ENCODE measurements at places on chromosomes 1 and 21.

DNA sequence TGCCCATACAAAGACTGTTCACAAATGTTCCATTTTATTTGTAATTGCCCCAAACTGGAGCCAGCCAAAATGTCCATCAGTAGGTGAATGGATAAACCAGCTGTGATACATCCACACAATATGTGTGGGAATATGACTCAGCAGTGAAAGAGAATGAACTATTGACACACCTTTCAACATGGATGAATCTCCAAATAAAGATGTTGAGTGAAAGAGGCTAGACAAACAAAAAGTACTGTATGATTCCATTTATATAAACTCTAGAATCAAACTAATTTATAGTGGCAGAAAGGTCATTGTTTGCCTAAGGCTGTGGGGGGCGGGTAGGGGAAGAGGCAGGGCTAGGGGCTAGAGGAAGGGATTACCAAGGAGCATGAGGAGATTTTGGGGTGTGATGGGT is 4.5 kb downstream of the DHCR24 start:
- no peak for DNase-seq

GRCh38 chr1:192580351-192580962 is 4.9 kb downstream of the RGS1 start:
- DNase-seq, result no peak

GRCh38 chr1:205792481-205792881 is 17.2 kb upstream of the RAB29 start:
- no peak for DNase-seq

GRCh38 chr1:51990478-51990965 is at the start of gene RAB3B:
TSS of gene RAB3B (minus strand) at chr1:51990700. CDS start at chr1:51977117, 13,583 bp downstream.
- peak; percentile 75 for DNase-seq

- no peak for DNase-seq
Measured at GRCh38 chr1:192005976-192006375, 152.3 kb upstream of the RGS18 start.

DNA sequence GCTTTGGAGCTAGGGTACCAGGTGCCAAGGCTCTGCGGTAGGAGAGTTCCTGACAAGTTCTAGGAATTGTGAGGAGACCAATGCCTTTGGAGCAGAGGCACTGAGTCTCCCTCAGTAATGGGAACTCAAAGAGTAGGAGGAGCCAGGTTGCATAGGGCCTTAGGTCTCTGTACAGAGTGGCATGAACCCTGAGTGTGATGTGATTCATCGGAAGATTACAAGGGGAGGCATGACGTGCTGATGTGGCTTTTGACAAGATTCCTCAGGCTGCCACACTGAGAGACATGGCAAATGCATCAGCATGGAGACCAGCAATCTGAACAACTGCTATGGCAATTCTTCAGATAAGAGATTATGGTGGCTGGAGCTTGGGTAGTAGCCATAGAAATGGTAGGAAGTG is 94.6 kb upstream of the SLC44A3 start:
- DNase-seq, result no peak

DNA sequence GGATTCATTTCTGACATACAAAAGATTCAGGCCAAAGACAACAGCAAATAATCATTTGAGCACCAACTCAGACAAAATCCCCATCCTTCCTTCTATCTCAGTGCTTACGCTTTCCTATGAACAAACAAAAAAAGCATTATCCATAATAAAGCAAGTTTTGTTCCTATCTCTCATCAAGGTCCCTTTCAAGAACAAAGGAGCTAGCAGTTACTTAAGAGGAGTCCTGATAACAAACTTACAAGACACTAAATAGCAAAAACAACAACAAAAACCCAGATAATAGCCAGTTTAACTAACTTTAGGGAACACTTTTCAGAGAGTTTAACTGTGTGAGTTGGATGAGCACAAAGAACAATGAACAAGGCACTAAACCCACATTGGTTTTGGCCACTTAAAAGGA is 10.5 kb downstream of the EVI5 start:
- DNase-seq, result no peak

DNA sequence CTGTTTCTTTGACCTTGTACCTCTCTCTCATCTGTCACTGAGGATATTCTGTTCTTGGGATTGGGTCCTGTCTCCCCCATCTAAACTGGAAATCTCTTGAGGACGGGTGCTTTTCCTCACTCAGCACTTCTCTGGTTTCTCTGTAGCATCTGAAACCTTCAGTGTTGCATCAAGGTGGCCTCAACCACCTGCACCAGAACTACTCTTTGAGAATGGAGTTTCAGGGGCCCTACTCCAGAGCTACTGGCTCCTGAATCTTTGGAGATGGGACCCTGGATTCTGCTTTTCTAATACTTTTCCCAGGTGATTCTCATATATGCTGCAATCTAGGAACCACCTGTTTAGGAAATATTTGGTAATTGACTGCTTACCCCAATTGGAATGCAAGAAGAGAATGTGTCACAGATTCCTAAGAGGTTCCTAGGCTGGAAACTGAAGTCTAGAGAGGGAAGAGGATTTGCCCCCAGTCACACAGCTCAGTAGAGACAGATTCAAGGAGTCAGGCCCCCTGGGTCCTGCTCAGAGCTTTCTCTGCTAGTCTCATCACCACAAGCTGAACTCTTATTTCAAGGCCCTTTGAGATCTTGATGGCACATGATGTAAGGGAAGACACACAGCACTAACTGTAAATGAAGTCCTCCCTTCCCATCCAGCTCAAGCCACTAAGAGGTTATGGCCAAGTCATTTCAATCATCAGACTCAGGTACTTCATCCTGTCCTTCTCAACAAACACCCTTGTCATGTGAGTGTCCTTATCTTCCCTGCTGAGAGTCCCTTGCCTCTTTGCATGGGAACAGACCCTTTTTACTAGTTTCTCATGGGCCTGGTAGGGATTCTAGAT is 48.7 kb downstream of the EIF2D start:
- DNase-seq, result no peak

- DNase-seq, result no peak
Measured at GRCh38 chr1:23473037-23473800, 10.8 kb downstream of the ASAP3 start.

DNA sequence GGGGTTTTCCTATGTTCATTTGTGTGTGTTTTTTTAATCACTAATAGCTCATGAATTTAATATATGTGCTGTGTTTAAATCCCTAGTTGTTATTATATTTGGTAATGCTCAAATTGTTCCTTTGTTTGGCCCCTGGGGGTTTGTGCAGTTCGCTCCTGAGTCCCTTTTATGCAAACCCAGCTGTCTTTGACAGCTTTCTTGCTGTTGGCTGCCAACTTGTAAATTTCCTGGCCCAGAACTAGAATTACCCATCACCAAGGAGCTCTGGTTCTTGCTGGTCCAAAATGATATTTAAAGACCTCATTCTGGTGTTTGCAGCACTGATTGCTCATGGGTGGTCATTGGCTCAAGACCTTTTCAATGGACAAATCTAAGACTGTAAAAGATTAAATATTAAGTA is 39.6 kb upstream of the PGBD5 start:
- no peak for DNase-seq

- peak; percentile 86 for DNase-seq
Measured at GRCh38 chr1:1157426-1157913, 16.2 kb upstream of the TTLL10 start.

GRCh38 chr21:28207436-28208173 is 785.1 kb downstream of the LTN1 start:
- DNase-seq, result no peak

GRCh38 chr1:30599721-30600120 is 123.7 kb downstream of the MATN1 start:
- DNase-seq, result no peak

- no peak for DNase-seq
Measured at GRCh38 chr1:230186874-230187273, 119.8 kb downstream of the GALNT2 start.

DNA sequence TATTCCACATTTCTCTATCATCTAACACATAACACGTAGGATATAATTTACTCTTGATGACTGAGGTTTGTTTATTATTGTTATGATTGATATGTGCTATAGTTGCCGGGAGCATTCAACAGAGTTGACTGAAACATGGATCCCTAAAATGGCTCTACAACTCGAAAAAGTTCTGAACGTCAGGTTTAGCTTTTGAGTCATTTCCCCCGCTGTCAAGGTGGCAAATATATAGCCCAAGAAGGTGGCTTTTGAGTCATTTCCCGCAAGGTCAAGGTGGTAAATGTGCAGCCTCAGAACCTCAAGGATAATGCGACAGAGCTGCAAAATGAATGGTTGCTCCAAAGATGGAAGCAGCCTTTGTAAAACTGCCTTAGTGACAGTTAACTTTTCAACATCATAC is 104.0 kb downstream of the NIBAN1 start:
- DNase-seq, result no peak

DNA sequence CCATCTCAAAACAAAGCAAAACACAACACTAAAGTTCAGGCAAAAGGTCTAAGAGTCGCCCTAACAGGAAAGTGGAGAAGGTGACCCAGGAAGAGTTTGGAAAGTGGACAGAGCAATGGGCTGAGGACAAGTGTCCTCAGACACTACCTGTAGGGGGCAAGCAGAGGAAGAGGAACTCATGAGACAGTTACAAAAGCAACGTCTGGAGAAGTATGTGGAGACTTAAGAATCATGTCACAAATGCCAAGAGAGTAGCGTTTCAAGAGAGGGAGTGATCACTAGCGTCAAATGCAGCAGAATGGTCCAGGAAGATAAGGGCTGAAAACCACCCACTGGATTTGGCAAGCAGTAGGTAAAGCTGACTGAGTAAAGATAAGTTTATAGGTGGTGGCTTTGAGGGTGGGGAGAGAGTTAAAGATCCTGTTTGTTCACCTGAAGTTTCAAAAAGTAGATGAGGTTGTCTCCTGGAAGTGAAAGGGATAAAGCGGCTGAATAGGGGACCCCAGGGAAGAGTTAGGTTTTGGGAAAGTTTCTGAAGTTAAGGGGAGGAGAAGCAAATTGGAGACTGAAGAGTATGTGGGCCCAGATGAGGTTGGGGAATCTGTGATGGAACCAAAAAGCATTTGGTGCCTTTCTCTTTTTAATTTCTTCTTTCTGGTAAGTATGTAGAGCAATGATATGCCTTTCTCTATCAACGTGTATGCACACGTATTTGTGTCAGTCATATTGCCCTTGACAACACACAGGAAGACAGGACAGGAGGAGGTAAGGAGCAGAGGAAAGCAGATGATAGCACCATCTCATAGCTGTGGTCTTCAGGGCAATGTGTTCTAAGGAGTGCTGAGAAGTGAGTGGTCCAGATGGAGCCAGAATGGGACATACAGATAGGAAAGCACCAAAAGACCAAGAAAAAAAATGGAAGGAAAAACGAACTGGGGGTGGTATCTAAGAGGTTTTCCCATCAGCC is 3.1 kb downstream of the BSDC1 start:
- DNase-seq, result no peak

DNA sequence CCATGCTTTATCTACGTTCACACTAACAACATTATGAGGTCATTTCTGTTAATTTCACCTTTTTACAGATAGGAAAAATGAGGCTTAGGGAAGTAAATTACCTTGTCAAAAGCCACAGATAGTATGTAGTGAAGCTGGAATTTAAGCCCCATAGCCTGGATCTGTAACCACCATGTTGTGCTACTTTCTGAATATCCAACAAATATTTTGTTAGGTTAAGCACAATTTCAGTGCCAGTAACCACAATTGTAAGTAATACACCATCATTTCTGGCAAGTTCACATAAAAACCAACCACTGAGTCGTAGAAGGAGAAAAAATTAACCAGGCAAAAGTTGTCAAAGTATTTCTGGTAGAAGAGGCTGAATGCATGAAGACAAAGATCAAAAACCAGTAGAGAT is 593.1 kb upstream of the CAMK1G start:
- DNase-seq, result no peak

DNA sequence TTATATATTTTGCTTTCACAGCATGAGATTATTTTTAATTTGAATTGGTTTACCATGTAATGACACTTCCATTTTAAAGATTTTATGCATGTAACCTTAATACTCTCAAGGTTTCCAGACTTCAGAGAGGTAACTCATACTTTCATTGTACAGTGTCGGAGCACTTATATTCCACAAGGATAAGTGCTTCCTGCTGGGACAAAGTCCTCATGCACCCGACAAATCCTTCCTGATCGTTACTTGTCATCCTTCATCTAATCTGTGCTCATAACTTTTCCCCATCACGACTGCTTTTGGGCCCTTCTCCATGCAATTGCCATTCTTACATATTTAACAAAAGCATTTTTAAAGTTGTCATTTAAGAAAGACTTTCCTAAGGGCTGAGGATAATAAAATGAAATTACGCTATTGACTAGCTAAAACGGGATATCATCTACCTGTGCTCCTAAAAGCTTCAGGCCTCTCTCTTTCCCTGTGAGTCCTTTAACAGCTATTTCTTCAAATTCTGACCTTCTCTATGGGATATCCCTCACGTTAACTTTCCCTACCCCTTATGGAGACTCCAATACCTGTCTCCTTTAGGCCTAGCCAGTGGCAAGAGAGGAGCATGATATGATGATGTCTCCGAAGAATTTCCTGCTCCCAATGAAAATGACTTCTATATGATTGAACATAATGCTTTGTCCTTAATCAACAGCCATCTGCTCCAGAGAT is 59.3 kb downstream of the NCAM2 start:
- DNase-seq, result no peak

DNA sequence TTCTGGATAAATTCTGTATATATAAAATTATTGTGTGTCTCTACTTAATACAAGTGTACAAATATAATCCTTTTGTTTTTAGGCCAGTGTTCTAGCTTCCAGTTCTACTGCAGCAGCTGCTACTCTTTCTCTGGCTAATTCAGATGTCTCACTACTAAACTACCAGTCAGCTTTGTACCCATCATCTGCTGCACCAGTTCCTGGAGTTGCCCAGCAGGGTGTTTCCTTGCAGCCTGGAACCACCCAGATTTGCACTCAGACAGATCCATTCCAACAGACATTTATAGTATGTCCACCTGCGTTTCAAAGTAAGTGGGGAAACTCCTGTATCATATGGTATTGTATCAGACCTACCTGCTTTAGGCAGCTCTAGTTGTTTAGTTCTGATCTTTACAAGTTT is 21.3 kb upstream of the OLFML3 start:
- no peak for DNase-seq

DNA sequence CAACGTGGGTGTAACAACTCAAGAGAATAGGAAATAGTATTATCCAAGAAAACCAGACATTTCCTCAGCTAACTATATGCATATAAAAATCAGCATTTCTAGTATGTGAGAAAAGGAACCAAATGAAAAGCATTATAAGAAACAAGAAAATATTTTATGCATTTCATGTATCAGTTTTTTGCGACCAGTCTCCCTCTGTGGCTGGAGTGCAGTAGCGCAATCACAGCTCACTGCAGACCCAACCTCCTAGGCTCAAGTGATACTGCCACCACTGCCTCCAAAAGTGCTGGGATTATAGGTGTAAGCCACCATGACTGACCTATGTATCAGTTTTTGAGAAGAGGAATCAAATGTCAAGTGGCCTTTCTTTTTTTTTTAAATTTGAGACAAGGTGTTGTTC is 31.0 kb downstream of the SLC16A1 start:
- DNase-seq, result no peak

Data from natural killer cell treated with Interleukin-12 subunit alpha and Interleukin-12 subunit beta and Interleukin-15 and Interleukin-18, amount 100 ng/mL, for 72 hours (primary cell).